ENCODE measurements at places on chromosomes 2 and 18.

GRCh38 chr2:56473524-56473923, 289.7 kb downstream of the CCDC85A start:
- DNase-seq: no peak

DNA sequence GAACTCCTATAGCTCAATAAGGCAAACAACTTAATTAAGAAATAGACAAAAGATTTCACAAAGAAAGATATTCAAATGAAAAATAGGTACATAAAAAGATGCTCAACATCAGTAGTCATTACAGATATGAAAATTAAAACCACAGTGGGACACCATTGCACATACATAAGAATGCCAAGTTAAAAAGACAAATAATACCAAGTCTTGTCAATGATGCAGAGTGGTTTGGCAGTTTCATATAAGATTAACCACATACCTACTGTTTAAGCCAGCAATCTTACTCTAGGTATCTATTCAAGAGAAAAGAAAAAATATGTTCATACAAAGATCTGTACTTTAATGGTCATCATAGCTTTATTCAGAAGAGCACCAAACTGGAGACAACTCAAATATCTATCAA, 63.5 kb upstream of the GLS start:
- no peak for DNase-seq

GRCh38 chr2:103167599-103167998, 405.8 kb downstream of the TMEM182 start:
- no peak for DNase-seq

DNA sequence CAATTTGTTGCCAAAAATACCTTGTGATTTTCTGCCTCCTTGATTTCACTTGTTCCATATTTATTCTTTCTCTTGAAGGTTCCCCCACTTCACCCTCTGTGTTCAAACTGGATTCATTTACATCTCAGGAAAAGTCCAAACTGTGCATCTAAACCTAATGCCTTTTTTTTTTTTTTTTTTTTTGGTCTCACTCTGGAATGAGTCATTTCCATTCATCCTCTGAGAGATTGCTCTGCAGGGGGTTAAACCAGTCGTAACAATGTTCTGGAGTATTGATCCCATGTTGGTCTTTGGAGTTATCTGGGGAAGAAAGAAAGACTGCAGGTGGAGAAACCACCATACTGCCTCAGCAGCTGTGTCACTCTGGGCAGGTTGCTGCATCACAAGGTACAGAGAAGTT, 119.7 kb downstream of the TACR1 start:
- no peak for DNase-seq

GRCh38 chr2:54572262-54572635, 116.1 kb downstream of the SPTBN1 start:
- DNase-seq: no peak

GRCh38 chr2:168536925-168537466, 80.9 kb downstream of the CERS6 start:
- no peak for DNase-seq

DNA sequence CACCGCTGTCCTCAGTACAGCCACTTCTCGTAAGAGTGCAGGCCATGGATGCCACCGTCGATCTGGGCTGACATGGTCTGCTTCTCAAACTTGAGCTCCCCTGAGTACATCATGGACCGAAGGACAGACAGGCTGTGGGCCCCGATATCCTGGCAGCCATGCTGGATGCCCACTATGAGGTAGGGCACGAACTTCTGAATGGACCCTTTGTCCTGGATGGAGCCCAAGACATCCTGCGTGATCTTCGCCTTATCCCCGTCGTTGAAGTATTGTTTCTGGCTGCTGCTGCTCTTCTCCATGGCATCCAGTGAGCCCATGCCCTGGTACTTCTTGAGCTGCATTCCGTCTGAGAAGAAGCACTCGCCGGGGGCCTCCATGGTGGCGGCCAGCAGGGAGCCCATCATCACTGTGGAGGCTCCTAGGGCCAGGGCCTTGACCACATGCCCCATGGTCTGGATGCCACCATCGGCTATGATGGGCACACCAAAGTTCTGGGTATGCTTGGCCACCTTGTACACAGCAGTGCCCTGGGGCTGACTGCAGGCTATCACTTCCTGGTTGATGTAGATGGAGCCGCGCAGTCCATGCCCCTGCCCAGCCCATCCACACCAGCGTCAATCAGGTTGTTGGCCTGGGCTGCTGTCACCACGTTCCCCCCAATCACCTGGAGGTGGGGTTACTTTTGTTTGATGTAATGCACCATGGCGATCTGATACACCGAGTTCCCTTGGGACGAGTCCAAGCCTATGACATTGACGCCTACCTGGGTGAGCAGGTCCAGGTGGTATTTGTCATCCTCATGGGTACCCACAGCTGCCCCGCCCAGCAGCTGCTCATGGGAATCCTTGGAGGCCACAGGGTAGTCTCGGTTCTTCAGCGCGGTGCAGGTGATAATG, 21.8 kb downstream of the CFLAR start:
- DNase-seq: no peak

GRCh38 chr2:224038049-224038829, 847 bp downstream of the SERPINE2 start:
- no peak for DNase-seq

DNA sequence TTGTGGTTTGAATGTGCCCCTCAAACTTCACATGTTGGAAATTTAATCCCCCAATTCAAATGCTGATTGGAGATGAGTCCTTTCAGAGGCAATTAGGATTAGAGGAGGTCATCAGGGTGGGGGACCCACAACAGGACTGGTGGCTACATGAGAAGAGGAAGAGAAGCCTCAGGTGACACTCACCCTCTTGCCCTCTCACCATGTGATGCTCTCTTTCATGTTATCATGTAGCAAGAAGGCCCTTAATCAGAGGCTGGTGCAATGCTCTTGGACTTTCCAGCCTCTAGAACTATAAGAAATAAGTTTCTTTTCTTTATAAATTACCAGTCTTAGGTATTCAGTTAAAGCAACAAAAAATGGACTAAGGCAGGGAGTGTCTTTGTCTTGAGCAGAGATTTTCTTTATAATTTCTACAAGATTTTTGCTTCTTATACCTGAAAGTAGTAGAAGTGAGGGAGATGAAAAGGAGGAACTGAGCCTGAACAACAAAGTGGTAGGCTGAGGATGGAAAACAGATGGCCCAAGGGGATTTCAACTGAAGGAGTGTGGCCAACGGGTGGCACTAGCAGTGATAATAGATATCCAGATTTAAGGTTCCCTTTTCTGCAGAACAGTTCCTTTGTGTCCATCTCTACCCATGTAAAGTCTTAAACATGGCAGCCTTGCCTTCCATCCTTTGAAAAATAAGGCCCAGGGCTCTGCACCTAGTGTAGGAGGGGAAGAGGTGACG, 49.2 kb upstream of the TGIF1 start:
- no peak for DNase-seq

GRCh38 chr2:69241093-69241492, 145.9 kb downstream of the GFPT1 start:
- no peak for DNase-seq

- DNase-seq: no peak
Observed at GRCh38 chr2:141565597-141565996, 565.2 kb downstream of the LRP1B start.

DNA sequence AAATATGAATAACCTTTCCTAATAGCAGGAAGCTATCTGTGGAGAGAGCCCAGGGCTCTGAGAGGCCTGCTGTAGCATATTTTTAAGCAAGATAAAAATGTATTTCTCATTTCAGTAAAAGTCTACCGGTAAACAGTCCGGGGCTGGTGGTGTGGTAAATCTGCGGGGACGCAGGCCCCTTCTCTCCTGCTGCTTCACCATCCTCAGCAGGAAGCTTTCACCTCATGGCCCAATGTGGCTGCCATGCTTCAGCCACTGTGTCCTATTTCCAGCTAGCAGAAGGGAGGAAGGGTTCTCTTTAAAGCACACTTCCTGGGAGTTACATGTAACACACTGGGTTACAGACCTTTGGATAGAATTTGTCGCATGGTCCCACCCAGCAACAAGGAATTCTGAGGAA, 79.5 kb upstream of the ODC1 start:
- DNase-seq: no peak

DNA sequence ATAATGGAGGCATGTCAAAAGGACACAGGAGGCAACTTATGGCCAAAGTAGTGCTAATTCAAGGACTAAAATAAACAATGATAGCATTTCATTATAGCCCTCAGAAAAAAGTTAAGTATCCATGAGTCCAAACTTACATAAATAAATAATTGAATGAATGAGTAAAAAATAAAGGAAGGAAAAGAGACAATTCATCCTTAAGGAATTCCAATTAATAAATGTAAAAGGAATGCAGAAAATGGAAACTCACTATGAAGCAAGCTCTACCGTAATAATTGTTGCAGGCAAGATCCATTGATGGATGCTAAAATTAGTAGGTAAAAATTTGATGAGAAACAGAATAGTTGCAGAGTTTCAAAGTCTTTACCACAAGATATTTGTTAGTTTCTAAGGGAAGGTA, 88.2 kb upstream of the RAPGEF4 start:
- DNase-seq: no peak

GRCh38 chr2:201959198-201959597, 74.5 kb upstream of the FZD7 start:
- DNase-seq: no peak

DNA sequence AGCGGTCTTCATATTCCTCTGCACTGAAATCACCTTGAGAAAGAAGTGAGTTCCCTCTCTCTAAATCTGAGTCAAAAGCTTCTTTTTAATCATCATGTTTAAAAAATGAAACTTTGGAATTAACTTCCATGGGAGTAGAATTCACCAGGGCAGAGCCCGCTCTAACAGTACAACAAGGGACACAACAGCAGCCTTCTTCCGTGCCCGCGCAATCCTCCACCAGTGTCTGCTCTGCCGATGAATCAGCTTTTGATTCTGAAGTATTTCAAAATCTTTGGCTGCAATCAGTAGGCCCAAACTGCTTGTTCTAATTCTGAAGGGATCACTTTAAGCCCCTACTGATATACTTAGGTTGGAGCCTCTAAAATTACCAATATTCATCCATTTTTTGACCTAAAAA, 76.9 kb downstream of the USP40 start:
- DNase-seq: no peak

DNA sequence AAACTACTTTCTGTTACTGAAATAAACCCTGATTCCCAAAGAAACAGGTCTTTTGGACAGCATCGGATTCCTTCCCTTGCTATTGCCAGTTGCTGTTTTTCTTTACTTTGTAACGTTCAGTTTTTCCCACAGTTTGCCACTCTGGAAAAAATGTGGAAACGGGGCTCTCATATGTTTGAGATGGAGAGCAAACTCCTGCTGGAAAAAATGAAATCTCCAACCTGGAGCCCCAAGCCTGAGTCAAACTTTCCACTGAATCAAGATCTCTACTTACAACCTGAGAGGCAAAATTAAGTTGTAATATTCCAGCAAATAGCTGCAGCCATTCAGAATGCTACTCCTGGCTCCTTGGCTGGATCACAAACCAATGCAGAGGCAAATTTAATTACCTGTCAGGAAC, 270.7 kb downstream of the SRBD1 start:
- no peak for DNase-seq

DNA sequence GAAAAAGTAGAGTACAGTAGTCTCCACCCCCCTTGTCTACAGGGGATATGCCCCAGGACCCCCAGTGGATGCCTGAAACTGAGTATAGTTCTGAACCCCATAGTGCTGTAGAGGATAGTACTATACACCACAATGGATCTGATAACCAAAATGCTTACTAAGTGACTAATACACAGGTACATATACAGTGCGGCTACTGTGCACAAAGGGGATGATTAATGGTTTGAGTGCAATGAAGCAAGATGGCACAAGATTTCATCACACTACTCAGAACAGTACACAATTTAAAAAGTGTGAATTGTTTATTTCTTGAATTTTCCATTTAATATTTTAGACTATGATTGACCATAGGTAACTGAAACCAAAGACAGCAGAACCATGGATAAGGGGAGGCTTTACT, 446.9 kb upstream of the NRP2 start:
- no peak for DNase-seq

DNA sequence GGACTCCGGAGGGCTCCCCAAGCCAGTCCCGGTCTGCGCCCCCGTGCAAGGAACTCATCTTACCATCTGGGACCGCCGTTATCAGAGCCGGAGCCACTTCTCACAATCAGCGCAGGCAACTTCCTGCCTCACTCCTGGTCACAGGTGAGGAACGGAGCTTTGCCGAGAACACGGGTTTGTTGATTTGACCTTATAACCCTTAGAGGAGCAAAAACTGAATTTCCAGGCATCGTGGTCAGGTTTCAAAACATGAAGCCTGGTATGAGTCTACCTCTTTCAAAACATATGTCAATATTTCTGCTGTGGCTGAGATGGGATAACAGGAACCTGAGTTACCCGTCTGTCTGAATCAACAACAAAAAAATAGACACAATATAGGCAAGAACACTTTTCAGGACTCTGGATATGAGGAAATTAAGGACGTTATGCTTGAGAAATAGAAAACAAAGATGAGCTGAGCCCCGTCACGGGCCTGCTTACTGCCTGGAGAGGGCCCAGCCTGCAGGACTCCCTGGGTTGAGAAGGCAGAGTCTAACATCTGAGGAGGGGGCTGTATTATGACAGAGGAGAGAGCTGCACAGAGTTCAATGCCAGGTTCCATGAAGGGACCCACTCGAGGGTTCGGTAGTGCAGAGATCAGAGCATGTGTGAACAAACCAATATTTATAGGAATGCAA, 148.7 kb downstream of the NDUFA10 start:
- no peak for DNase-seq

DNA sequence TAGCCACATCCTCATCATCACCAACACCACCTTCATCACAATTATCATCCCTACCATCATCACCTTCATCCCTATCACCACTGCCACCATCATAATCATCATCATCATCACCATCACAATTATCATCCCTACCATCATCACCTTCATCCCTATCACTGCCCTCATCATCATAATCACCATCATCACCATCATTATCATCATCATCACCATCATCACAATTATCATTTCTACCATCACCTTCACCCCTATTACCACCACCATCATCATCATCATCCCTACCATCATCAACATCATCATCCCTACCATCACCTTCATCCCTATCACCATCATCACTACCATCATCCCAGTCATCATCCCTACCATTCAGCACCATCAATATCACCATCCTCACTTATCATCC, 140.5 kb downstream of the LOXHD1 start:
- DNase-seq: no peak

DNA sequence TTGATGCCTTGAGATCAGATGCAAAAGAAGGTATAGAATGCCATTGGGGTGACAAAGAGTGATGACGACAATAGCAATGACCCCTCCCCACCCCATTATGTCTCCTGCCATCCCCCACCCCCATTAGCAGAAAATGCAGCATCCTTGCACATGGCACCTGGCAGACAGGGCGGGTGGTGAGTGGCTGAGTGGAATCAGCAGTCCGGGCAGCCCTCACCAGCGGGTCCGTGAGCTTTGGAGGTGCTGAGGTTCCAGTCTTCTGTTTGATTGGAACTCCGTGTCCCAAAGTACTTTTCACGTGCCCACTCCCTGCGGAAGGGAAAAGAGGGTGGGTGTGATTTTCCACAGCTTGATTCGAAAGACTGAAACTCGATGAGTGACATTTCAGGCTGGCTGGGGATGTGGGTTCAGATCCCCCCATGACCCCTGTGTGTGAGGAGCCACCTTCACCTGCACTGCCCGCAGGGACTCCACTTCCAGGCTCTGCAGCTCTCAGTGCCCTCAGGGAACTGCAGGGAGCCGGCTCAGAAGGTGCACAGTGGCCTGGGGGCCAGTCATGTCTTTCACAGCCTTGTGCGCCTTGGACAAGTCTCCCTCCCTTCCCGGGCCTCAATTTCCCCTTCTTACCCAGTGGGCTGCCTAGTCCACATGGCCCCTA, 130.9 kb downstream of the GLI2 start:
- DNase-seq: no peak
